ENCODE measurements at places on chromosomes 5 and 9.
A peak's percentile ranks its signal among the peaks of the same experiment; 100 is the strongest.

DNA sequence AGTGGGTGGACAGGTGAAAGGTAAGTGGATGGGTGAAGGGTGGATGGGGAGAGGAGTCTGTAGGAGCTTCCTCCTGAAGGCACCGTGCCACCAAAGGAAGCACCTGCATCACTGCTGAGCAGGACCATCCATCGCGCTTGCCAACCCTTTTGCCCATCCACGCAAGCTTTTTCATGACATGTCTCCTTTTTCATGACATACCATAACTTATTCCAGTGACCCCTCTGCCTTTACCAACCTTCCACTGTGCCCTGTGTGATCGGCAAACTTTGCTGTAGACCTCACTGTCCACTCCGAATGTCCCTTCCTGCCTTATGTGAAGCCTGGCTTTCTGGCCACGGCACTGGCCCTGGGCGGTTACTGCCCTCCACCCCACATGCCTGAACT, 13.4 kb downstream of the FLT4 start:
- DNase-seq, result no peak

GRCh38 chr5:116923344-116923743, 348.7 kb upstream of the SEMA6A start:
- DNase-seq, result no peak

DNA sequence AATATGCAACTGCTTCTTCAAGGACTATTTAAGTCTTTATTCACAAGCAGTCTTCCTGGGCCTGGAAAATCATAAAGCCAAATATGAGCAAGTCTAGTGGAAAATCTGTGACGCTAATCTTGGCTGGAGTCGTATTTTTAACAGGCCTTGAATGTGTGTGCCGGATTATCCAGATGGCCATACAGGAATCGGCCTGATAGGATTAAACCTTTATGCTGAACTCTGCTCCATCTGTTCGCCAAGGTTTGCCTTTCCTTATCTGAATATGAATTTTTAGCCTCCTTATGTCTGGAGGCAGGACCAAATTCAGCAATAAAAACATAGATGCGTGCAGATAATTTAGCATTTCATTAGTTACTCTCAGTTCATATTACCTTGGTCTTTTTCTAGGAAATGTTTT, 294.5 kb downstream of the EBF1 start:
- no peak for DNase-seq

DNA sequence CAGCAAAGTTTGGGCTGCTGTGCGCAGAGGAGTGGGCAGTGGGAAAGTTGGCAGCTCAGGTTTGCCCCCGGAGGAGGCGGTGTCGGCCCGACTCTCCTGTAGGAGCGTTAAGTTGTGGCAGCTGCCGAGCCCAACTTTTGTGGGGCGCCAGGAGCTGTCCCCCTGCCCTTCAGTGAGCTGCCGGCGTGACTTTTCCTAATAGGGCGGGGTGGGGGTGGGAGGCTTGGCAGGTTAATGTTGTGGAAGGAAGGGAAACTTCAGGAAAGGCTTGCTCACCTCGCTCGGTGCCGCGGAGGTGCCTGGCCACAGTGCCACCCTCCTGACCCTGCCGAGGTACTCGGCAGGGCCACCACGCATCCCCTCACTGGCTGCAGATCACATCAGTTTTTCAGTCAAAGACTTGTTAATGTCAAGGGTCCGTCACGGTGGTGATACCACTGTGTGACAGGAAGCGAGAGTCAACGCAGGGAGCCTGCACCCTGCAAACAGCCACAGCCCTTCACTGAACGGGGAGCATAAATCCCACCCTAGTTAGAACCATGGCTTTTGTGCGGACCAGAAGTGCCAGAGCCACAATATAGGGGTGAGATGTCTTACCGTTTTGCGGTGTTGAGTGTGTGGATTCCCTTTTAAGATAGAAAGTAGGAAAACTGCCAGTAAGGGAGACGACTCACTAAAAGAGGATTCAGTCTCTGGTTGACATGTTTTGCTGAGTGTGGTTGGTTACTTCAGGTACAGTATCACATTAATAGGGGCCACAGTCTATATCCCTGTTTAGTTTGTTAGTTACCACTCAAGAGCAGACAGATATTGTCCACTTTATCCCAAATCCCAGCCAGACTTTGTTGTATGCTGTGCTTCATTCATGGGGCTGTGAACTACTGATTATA, 796 bp downstream of the LNPEP start:
- peak; percentile 64 for DNase-seq

- DNase-seq, result no peak
These were observed 33.1 kb upstream of the HTR4 start for GRCh38 chr5:148687427-148687826.

DNA sequence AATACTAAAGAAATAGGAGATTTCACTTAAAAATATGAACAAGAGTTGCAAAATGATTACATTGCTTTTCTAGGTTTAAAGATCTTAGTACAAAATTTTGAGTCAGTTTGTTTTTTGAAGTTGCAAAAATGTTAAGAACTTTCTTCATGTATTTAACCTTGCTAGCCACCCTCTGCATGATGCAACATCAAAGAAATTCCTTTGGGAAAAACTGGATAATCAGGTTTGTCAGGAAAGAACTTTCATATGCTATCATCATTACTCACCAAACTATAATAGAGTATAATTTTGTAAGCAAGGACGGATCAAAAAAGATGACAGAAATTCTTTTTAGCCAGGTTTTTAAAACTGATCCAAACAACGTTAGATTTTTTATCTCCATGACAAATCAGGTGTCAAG, 116.9 kb upstream of the MRPS30 start:
- no peak for DNase-seq

DNA sequence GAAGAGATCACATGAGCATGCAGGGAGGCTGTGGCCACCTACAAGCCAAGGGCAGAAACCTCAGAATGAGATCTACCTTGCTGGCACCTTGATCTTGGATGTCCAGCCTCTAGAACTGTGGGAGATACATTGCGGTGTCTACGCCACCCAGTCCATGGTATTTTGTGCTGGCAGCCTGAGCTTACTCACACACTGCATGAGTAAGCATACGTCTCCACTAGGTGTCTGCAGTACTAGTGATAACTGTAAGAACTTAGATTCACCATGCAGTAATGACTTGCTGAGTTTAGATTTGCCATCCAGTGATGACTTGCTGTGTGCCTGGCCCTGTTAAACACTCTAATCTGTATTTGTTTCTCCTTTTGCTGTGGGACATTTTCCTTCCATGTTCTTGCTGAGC, 417.7 kb downstream of the GADD45G start:
- no peak for DNase-seq

DNA sequence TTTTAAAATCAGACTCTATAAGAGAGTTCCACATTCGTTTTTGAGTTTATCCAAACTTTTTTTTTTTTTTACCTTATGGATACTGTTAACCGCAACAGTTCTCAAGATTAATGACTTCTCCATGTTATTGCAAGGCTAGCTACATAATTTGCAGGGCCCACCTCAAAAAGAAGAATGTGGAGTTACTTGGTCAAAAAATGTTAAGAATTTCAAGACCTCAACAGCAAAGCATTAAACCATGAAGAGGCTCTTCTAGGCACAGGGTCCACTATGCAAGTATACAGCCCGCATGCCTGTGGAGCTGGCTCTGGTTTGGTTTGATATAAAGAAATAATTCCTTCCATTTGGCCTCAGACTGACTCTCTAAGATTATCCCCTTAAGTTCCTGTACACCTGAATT, 133.3 kb upstream of the TLX3 start:
- DNase-seq, result no peak

DNA sequence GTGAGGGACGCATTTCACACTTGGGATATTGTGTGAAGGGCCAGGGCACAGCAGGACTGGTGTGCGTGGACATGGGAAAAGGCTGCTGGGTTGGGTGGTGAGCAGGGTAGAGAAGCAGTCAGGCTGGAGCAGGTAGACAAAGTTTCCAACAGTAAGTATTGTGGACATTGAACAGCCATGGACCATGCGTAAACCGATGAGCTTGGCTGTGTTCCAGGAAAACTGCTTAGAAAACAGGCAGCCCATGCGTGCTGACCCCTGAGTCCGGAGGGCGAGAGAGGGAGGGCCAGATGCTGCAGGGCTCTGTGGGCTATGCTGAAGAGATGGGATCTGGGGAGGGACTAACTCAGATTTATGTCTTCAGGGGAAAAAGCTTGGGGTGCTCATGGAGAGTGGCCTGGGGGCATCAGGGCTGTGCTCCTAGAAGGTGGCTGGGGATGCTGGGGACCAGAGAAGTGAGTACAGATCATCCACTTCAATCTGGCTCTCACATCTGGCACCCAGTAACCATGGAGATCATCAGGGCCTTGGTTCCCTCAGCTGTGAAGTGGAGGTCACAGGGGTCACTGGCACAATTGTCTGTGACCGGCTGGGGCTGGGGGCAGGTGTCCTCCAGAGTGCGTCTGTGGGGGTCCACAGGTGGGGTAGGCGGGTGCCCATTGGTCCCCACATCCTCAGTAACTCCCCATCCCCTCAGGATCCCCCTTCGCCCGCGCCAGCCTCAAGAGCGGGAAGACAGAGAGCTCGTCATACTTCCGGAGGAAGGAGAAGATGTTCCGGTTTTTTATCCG, 93.3 kb downstream of the CACNA1B start:
- no peak for DNase-seq

DNA sequence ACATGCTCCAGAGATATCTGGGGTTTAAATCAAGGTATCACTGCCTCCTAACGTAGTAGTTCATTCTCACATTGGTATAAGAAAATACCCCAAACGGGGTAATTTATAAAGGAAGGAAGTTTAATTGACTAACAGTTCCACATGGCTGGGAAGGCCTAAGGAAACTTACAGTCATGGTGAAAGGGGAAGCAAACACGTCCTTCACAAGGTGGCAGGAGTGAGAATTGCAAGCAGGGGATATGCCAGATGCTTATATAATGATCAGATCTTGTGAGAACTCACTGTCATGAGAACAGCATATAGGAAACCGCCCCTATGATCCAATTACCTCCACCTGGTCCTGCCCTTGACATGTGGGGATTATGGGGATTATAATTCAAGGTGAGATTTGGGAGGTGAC, 1280.2 kb upstream of the C9orf72 start:
- DNase-seq, result no peak

GRCh38 chr5:125006011-125006685, 259.7 kb upstream of the ZNF608 start:
- DNase-seq, result no peak

DNA sequence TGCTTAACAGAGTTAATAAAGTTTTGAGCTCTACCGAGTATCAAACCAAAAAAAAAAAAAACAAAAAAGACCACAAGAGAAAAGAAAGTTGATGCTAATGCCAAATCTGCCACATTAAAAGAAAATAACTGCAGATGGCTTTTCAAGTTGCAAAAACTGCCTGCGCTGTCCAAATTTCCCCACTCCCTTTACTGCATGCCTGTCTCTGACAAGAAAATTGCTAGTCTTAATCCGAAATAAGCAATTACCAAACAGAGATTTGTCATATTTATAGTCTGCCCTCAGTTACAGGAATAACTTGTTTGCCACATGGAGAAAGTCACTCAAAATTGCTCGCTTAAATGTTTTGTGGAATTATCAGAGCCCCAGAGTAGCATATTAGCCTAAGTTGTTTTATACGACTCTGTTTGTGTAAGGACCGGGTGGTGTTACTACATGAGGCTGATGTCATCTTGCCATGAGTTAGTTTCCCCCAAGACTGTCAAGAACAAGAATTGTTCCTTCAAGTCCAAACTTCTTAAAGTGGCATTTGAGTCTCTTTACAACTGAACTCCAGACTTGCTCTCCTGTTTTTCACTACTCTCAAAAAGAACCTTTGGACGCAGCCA, 160.9 kb downstream of the CEP120 start:
- DNase-seq, result no peak

DNA sequence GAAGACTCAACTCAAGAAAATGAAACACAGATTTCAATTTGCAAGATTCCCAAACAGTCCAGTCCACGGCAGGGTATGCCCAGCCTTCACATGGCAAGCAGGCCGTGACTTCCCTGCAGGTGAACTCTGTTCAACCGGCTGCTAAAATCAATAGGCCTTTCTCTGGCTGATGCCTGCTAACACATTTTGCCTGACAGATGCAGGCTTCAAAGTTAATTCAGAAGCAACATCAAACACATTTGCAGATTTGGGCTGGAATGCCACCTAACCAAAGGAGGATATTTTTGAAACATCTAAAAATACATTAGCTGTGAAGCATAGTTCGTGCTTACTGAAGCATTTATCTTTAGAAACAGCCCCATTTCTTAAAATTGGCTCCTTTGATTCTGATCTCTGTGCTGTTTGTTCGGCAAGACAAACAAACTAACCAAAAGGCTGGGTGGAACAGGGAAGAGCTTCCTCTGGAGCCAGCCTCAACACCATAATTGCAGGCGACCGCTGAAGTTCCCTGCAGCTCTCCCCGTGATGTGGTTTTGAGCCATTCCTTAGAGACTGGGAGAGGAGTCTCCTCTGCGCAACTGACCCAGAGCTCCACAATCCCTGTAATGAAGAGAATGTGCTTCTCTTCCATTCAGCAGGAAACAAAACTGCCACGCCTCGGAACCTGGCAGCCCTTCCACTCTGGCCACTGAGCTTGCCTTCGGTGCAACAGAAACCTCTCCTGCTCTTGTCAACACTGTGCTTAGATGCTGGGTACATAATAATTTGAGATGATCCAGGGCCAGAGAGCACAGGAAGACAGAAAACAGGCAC, 126.5 kb downstream of the MYO10 start:
- no peak for DNase-seq

GRCh38 chr5:51201024-51201423, 182.2 kb upstream of the ISL1 start:
- DNase-seq, result no peak

DNA sequence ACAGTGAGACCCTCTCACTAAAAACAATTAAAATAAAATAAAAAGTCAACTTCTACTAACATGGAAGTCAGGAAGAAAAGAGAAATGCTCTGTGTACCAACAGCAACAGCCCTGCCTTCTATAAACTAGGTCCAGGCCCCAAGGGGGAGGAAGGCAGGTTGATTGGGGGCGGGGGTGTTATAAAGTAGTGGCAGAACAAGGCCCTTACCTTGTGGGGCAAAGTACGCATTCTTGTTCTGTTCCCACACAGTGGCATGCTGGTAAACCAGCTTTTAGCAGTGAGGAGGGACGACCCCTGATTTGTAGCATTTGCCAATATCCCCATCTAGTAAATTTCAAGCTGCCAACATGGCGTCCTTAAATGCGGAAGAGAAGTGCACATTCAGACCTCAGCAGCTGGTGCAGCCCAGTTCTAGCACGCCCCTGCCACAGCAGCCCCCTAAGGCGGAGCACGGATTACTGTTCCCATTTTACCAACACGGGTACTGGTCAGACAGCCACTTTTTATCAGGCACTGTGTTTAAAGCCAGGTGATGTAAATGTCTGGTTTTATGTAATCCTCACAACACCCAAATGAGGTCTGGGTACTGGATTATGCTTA, 69.5 kb downstream of the GTF3C4 start:
- no peak for DNase-seq

Data from activated T-cell treated with anti-CD3 and anti-CD28 coated beads, Interleukin-2, amount 50 U/mL, for 72 hours (primary cell).